ENCODE measurements at places on chromosomes 3 and 15. TPM values are rescaled to one million over a fixed set of nuclear protein-coding genes. Genes with fewer than 3 reads are reported as not detected.

The KIF7 gene
- 13.2 TPM for total RNA-seq

The THSD4 gene
- 59.5 TPM for total RNA-seq

The CAMKV gene
- total RNA-seq, result 1.2 TPM

DNA sequence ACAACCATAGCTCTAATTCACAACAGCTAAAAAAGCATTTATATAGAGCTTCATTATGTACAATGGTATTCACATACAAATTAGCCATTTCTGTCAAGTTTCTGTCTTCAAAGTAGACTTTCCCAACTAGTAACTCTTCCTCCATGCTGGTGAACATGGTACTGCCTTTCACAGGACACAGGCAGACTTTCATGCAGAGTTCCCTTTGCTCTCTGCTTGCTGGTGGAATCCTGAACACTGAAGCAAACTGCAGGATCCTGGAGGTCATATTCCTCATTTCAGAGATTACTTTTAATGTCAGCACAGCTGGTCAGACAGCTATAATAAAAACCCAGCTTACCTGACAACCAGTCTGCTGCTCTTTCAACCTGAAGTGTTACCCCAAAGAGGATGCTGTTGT is 53.6 kb downstream of the TASOR start:
- no peaks in the 10 kb centered on the region for H3K36me3 ChIP-seq
- H3K27ac ChIP-seq, result peak overlapping the region; percentile 59
- peaks cover 6% of the 10 kb centered on the region for H3K4me1 ChIP-seq
- no peaks in the 10 kb centered on the region for H3K27me3 ChIP-seq
- DNase-seq, result no peak
- H3K4me3 ChIP-seq, result no peak overlapping the region

- no peak overlapping the region for H3K27ac ChIP-seq
- H3K27me3 ChIP-seq, result no peaks in the 10 kb centered on the region
- no peaks in the 10 kb centered on the region for H3K36me3 ChIP-seq
- H3K4me1 ChIP-seq, result no peaks in the 10 kb centered on the region
Measured at GRCh38 chr3:170204023-170204472, 18.2 kb upstream of the PRKCI start.

DNA sequence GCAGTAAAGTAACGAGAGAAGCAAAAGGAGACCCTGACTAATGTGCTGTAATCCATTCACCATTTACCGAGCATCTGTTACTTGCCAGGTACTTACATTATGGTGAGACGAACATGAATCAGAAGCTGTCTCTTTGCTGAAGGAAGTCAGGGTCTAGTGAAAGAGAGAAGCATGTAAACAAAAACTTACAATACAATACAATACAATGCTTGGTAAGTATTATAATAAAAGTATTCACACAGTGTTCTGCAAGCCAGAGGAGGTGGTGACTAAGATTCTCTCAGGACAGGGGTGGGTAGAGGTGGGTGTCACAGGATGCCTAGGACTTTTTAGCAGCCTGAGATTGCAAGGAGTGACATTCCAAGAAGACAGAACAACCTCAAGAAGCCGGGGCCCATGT is 50.2 kb upstream of the MGA start:
- H3K36me3 ChIP-seq, result no peaks in the 10 kb centered on the region
- no peak overlapping the region for H3K4me3 ChIP-seq
- H3K4me1 ChIP-seq, result no peaks in the 10 kb centered on the region

DNA sequence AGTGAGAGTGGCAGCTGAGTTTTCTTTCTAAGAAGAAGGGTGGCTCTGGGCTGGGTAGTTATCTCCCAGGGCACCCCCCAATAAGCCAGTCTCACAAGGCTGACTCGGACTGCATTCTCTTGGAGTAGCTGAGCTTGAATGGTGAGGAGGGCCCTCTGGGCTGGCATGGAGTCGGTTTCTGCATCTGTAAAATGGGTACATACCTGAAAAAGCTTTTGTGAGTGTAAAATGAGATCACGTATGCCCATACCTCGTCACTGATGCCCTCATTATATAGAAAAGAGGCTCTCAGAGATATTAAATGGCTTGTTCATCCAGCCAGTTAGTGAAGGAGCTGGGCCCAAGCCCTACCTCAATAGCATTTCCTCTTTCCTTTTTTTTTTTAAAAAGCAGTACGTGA is 41.2 kb downstream of the SMAD6 start:
- no peak for DNase-seq
- no peaks in the 10 kb centered on the region for H3K36me3 ChIP-seq
- H3K27ac ChIP-seq, result no peak overlapping the region
- H3K4me3 ChIP-seq, result no peak overlapping the region

- no peak overlapping the region for H3K27ac ChIP-seq
- no peaks in the 10 kb centered on the region for H3K4me1 ChIP-seq
- H3K4me3 ChIP-seq, result no peak overlapping the region
- no peak for DNase-seq
- H3K27me3 ChIP-seq, result no peaks in the 10 kb centered on the region
- H3K36me3 ChIP-seq, result no peaks in the 10 kb centered on the region
Measured at GRCh38 chr3:123361071-123361470, 87.8 kb downstream of the ADCY5 start.

- no peaks in the 10 kb centered on the region for H3K4me1 ChIP-seq
- no peaks in the 10 kb centered on the region for H3K36me3 ChIP-seq
- H3K27ac ChIP-seq, result no peak overlapping the region
- DNase-seq, result no peak
- H3K4me3 ChIP-seq, result no peak overlapping the region
- H3K27me3 ChIP-seq, result no peaks in the 10 kb centered on the region
Measured at GRCh38 chr15:65862682-65863081, 6.6 kb upstream of the RAB11A start.

- H3K4me3 ChIP-seq, result no peak overlapping the region
- H3K27me3 ChIP-seq, result no peaks in the 10 kb centered on the region
- no peaks in the 10 kb centered on the region for H3K36me3 ChIP-seq
- H3K27ac ChIP-seq, result no peak overlapping the region
- no peaks in the 10 kb centered on the region for H3K4me1 ChIP-seq
Measured at GRCh38 chr3:22714749-22715148, 488.4 kb upstream of the UBE2E2 start.

Data from Peyer's patch (tissue), 4 donors.